H7 (cell line): ENCODE measurements at places on chromosomes 4 and X. TPM values are rescaled to one million over a fixed set of nuclear protein-coding genes. Genes with fewer than 3 reads are reported as not detected.

The S100G gene
- not detected in 2 replicates for total RNA-seq

The NAP1L2 gene
- total RNA-seq: 12.2 and 12.5 TPM in 2 replicates

The PABPC4L gene
- 3.7 and 4.7 TPM in 2 replicates for total RNA-seq

The TKTL2 gene
- not detected in 2 replicates for total RNA-seq

The CABS1 gene
- total RNA-seq: not detected in 2 replicates

The TRAM1L1 gene
- 1.9 and 2.9 TPM in 2 replicates for total RNA-seq

The HELT gene
- total RNA-seq: 0.96 TPM in 1 of 2 replicates, not detected in the other

The ERAS gene
- total RNA-seq: 0.21 TPM in 1 of 2 replicates, not detected in the other

The GAGE1 gene
- not detected in 2 replicates for total RNA-seq

The TCEAL2 gene
- total RNA-seq: 3.2 and 7.5 TPM in 2 replicates

The LCORL gene
- 12.4 and 21.4 TPM in 2 replicates for total RNA-seq

The RRAGB gene
- total RNA-seq: 6.1 and 9.0 TPM in 2 replicates

The LRCH2 gene
- total RNA-seq: 4.5 and 7.5 TPM in 2 replicates

The CT45A5 gene
- total RNA-seq: 0.18 TPM in 1 of 2 replicates, not detected in the other

The EDNRA gene
- 1.1 and 1.4 TPM in 2 replicates for total RNA-seq

The RIPPLY1 gene
- total RNA-seq: 0.24 TPM in 1 of 2 replicates, not detected in the other

The AMBN gene
- not detected in 2 replicates for total RNA-seq

The MRFAP1 gene
- 82.2 and 83.2 TPM in 2 replicates for total RNA-seq

The NDST3 gene
- total RNA-seq: 0.07 and 0.11 TPM in 2 replicates

The NKX3-2 gene
- 0.52 and 0.76 TPM in 2 replicates for total RNA-seq

The CT47B1 gene
- total RNA-seq: not detected in 2 replicates

The RHOXF2B gene
- not detected in 2 replicates for total RNA-seq

The GPRASP3 gene
- total RNA-seq: 5.3 and 8.2 TPM in 2 replicates

The FGF16 gene
- 0.74 and 1.6 TPM in 2 replicates for total RNA-seq
